Heart left ventricle (tissue), 16 donors: ENCODE measurements at places on chromosomes 4 and X.

DNA sequence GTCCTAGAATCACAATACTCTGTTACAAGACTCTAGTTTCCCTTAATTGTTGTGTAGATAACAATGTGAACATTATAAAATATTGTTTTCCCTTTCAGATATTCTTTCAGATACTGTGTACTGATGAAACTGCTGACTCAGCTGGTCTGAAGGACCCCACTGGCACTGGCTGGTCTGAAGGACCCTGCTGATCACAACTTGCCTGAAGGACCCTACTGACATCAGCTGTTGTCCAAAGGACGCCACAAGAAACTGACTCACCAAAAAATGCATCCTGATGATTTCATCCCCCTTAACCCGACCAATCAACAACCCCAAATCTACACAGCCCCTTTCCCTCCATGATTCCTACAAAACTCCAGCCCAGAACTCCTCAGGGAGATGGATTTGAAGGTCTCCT is 258.8 kb upstream of the GNPDA2 start:
- no peak for DNase-seq

- no peak for DNase-seq
Measured at GRCh38 chr4:108965016-108965415, 202.2 kb upstream of the ETNPPL start.

DNA sequence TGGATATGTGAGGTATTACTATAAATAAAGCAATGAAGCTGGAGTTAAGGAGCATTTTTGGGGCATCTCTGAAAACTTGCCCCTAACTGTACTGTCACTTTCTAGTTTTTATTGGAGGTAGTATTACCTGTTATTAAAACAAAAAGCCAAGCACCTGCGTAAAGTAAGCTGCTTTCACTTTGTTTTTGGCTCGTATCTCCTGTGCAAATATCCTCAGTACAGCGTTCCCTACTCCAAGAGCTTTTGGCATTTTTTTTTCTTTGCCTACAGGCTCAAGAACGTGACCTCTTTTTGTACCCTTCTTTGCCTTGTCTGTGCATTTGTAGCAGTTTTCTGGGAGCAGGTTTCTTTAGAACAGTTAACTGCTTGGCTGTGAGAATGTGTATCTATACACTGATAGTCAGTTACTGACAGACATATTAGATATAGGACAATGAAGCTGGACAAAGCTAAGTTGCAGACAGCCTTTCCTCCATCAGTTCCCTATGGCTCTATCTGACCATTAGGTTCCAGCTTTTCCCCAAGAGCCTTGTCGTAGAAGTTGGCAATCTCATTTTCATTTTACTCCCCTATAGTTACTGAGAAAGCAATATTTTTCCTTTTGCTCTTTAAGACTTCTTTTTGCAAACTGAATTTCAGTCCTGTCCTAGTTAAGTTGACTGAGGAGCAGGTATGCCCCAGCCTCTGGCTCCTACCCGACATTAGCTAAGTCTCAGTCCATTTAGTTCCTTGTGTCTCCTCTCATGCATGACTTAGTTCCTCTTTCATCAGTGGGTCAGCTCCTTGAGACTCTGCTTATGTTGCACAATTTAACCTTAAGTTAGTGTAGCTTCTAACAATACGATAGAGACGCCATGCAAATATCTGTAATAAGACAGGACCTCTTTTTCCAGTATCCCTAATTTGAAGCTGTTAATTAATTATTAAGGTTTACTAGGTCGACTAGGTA is 71.5 kb upstream of the HPRT1 start:
- DNase-seq: no peak

DNA sequence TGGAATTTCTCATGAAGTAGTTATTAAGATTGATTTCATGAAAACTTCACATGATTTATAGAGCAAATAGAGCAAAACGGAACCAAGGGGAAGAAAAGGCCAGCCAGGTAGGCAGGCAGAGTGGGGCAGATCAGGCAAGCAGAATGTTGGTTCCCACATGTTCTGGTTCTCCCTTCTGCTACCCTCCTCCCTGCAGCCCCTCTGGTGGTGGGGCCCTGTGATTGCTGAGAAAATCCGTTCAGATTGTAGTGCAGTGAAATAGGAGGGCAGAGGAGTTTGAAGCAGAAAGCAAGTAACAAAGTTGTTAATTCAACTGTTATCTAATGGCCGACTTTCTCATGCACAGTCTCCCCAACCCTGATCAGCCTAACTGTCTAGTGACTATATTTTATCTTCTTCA is 185.3 kb downstream of the MID1IP1 start:
- DNase-seq: no peak

DNA sequence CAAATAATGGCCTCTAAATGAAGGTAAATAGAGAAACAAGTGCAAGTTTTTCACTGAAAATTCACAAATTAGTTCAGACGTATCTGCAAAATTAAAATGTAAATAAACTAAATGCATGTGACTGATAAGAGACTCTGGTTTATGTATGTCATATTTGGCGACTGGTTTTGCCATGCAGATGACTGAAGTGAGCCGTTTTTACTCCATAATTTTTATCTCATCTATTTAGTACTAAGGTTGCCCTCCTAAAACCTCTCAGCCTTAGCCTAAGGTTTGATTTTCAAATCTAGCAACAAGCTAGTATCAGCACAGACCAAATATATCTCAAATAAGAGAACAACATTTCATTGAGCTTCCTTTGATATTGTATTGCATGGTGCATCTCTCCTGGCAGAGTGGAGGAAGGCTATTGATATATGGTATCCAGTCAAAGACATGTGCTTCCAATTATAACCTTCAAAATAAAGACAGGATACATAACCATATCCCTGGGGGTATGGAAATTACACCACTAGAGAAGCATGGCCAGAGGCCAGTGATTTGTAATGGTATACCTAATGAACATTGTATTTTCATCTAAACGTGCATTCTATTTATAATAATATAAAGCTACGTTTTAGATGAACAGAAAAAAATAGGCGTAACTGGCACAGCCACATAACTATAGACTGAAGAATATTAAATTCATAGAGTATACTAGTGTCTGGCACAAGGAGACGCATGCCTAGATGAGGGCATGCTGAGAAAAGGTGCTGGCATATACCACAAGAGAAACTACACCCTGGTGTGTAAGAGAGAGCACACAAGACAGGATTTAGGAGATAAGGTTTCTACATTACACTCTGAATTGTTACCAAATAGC is 392.6 kb upstream of the INTU start:
- no peak for DNase-seq

DNA sequence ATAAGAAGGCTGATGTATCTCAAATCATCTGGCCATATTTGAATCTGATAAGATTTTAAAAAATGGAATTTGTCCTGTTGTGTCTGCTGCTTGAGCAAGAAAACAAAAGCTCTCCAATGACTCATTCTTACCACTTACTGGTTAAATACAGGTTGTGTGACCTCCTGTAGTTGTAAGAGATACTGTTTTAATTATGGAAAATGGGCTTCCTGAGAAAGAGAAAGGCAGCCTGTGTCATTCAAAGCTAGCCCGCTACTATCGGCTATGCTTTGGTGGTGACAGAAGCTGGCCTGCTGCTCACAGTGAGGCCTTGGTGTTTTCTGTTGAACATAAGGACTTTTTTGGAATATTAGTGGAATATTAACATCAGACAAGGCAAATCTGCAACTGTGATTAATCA is 1722.1 kb upstream of the PCDH10 start:
- no peak for DNase-seq

- no peak for DNase-seq
Measured at GRCh38 chr4:79650794-79651431, 242.9 kb upstream of the GK2 start.

GRCh38 chrX:110462957-110463356 is 104.3 kb downstream of the RTL9 start:
- no peak for DNase-seq

GRCh38 chrX:109997786-109998452 is 5.0 kb upstream of the TMEM164 start:
- no peak for DNase-seq

DNA sequence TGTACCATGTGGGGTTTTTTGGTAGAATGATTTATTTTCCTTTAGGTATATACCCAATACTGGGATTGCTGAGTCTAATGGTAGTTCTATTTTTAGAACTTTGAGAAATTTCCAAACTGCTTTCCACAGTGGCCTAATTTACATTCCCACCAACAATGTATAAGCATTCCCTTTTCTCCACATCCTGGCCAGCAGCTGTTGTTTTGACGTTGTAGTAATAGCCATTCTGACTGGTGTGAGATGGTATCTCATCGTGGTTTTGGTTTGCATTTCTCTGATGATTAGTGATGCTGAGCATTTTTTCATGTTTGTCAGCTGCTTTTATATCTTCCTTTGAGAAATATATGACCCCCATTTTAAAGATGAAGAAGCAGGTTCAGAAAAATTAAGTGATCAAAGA is 153.7 kb downstream of the CBR4 start:
- no peak for DNase-seq

GRCh38 chr4:147981305-147981704 is 249.4 kb downstream of the ARHGAP10 start:
- no peak for DNase-seq

DNA sequence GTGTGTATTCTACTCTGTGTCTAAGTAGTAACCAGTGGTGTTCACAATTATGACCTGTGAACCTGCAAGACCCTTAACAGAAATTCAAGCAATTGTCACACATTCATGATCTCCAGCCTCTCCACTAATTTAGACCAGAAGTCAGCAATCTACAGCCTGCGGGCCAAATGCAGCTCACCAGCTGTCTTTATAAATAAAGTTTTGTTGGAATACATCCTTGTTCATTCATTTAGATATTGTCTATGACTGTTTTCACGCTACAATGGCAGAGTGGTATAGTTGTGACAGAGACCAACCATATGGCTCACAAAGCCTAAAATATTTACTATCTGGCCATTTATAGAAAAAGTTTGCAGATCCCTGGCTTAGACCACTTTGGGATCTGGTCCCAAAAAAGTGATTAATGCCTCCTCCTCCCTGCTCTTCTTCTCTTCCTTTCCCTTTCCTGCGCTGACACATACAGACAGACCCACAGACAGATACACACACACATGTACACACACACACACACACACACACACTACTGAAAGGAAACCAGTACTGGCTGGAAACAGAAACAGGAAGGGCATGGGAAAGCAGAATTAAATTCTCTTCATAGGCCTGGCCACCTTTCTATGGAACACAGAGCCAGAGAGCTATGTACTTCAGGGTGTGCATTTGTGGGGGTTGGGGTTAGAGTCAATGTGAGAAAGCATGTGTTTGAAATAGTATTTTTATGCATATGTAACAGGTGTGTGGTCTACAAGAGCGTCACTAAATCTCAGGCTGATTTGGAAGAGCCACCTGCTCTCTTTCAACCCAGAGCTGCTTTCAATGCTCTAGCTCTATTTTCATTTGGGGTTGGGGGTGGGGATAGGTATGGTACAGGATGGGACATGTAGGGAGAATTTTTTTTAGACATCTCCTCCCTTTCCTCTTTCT is 49.7 kb upstream of the TMEM164 start:
- no peak for DNase-seq

DNA sequence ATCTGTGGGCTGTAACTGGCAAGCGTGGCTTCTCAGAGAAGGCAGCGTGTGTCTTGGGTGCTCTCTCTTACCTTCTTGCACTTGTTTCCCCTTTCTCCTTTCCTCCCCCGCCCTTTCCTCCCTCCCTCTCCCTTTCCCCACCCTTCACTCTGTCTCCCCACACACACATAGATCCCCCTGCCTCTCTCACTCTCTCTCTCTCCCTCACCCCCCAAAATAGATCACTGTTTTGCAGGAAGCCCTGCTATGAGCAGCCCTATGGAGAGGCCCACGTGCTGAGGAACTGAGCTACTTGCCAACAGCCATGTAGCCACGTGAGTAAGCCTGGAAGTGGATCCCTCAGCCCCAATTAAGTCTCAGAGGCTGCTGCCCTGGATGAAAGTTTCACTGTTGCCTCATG is 4.3 kb upstream of the PNMA6E start:
- no peak for DNase-seq

GRCh38 chr4:122156819-122157218 is 4.7 kb downstream of the BLTP1 start:
- DNase-seq: no peak

- DNase-seq: no peak
Measured at GRCh38 chr4:38935391-38936073, 67.9 kb downstream of the FAM114A1 start.

DNA sequence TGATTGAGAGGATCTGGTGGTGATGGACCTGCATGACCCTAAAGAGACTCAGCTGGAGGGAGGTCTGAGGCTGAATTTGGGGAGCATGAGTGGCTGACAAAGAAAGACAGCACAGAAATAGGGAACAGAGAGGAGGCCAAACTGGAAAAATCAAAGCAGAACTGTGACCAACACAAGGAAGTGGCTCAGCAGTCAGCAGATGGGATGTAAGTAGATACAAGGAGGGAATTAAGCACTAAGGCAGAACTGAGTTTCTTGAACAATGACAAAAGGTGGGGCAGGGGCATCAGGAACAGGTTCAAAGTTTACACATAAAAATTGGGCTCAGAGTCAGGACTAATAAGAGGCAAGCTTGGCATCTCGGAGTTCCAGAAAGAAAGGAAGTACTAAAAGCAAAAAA is 144.3 kb upstream of the KLF3 start:
- no peak for DNase-seq

GRCh38 chrX:13622401-13622964 is 30.5 kb upstream of the TCEANC start:
- no peak for DNase-seq

- DNase-seq: no peak
Measured at GRCh38 chrX:149830192-149830873, 48.6 kb downstream of the MAGEA9 start.

DNA sequence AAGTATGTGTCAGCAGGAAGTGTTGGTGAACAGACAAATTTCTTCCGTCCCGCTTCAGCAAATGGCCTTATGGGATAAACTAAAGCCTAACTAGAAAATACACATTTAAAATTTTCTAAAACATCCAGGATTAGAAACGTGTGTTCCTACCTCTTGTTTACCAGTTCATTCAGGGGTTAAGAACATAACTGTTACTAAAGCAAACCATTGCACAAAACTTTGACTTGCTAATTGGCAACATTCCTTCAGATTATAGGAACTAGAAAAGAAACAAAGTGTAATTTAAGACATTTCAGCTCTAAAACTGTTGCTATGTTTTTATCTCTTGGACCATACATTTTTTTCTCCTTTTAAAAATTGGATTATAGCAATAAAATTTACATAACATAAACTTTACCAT is 39.5 kb upstream of the CXCL13 start:
- DNase-seq: no peak

- DNase-seq: no peak
Measured at GRCh38 chr4:702618-703048, 3.0 kb upstream of the PCGF3 start.

DNA sequence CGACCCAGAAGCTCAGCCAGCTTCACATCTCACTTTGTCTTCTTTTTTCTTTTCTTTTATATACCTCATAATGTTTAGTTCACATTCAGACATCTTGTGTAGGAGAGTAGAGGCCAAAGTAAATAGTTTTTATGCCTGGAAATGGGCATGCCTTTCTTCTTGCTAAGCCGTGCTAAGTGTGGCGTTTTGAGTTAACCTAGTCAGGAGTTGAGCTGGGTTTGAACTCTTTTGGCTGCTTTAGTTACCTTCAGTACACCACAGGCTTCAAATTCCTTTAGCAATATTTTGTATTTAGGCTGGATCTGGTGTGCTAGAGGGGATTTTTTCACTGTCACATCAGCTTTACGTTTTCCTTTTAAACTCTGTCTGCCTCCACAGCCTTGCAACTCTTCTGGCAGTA is 300.8 kb downstream of the ZNF674 start:
- no peak for DNase-seq
